ENCODE measurements at places on chromosomes 5 and 9. TPM values are rescaled to one million over a fixed set of nuclear protein-coding genes. Genes with fewer than 3 reads are reported as not detected.

The PHF24 gene
- 0.48 TPM for total RNA-seq

The CCDC180 gene
- 0.72 TPM for total RNA-seq

The GALNT12 gene
- 16.6 TPM for total RNA-seq

The SPINK4 gene
- not detected for total RNA-seq

The NXNL2 gene
- not detected for total RNA-seq

The MEF2C gene
- total RNA-seq = 4.5 TPM

The ZFP2 gene
- 0.08 TPM for total RNA-seq

The FOCAD gene
- 17.1 TPM for total RNA-seq

The TNFSF15 gene
- total RNA-seq = 1.7 TPM

The NDOR1 gene
- 8.6 TPM for total RNA-seq

The C9orf153 gene
- total RNA-seq = 0.12 TPM

The PHF2 gene
- total RNA-seq = 12.1 TPM

The CARTPT gene
- not detected for total RNA-seq

The PCDHGA5 gene
- 0.72 TPM for total RNA-seq

The DND1 gene
- 0.44 TPM for total RNA-seq

The DAB2IP gene
- 46.0 TPM for total RNA-seq

The IRX2 gene
- 3.1 TPM for total RNA-seq

The FAT2 gene
- total RNA-seq = 82.5 TPM

The NPR3 gene
- 12.6 TPM for total RNA-seq

The FOXD4L6 gene
- total RNA-seq = not detected

The ASTN2 gene
- total RNA-seq = 1.00 TPM

The CARD6 gene
- 15.9 TPM for total RNA-seq

The FASTKD3 gene
- total RNA-seq = 5.5 TPM

The INSL6 gene
- not detected for total RNA-seq

The SPATA31A3 gene
- not detected for total RNA-seq

The ISL1 gene
- not detected for total RNA-seq

The BTNL3 gene
- not detected for total RNA-seq

The NUTM2G gene
- not detected for total RNA-seq

The PCDHA12 gene
- not detected for total RNA-seq

The FBP2 gene
- not detected for total RNA-seq

The PLEKHG4B gene
- total RNA-seq = 0.36 TPM

The DOLPP1 gene
- total RNA-seq = 14.7 TPM

The FREM1 gene
- 0.20 TPM for total RNA-seq

The TRIM7 gene
- 36.9 TPM for total RNA-seq

The OR2K2 gene
- total RNA-seq = not detected

The F2RL2 gene
- 0.20 TPM for total RNA-seq

The CAMK2A gene
- 0.28 TPM for total RNA-seq

The TAF11L13 gene
- total RNA-seq = not detected

The ROR2 gene
- total RNA-seq = 2.5 TPM

The PCDHGC4 gene
- total RNA-seq = 1.1 TPM

The FOXD4L4 gene
- total RNA-seq = 0.52 TPM

The MEIKIN gene
- not detected for total RNA-seq

The CDKN2A gene
- 7.7 TPM for total RNA-seq

The ADAMTS19 gene
- not detected for total RNA-seq

The SH3TC2 gene
- total RNA-seq = 3.4 TPM

The PRUNE2 gene
- total RNA-seq = 4.9 TPM

The SLC2A6 gene
- total RNA-seq = 0.80 TPM

The GPX3 gene
- 125 TPM for total RNA-seq

The SPATA6L gene
- total RNA-seq = 3.1 TPM

The SLC46A2 gene
- total RNA-seq = 0.44 TPM

The EIF4E1B gene
- not detected for total RNA-seq

The GFI1B gene
- total RNA-seq = not detected
